HL-60 (cell line): ENCODE measurements at places on chromosomes 5 and 9.

- no peak for DNase-seq
Observed at GRCh38 chr9:131483319-131484050, 19.2 kb upstream of the POMT1 start.

- DNase-seq: no peak
Observed at GRCh38 chr5:105754056-105754455, 1916.7 kb downstream of the EFNA5 start.

DNA sequence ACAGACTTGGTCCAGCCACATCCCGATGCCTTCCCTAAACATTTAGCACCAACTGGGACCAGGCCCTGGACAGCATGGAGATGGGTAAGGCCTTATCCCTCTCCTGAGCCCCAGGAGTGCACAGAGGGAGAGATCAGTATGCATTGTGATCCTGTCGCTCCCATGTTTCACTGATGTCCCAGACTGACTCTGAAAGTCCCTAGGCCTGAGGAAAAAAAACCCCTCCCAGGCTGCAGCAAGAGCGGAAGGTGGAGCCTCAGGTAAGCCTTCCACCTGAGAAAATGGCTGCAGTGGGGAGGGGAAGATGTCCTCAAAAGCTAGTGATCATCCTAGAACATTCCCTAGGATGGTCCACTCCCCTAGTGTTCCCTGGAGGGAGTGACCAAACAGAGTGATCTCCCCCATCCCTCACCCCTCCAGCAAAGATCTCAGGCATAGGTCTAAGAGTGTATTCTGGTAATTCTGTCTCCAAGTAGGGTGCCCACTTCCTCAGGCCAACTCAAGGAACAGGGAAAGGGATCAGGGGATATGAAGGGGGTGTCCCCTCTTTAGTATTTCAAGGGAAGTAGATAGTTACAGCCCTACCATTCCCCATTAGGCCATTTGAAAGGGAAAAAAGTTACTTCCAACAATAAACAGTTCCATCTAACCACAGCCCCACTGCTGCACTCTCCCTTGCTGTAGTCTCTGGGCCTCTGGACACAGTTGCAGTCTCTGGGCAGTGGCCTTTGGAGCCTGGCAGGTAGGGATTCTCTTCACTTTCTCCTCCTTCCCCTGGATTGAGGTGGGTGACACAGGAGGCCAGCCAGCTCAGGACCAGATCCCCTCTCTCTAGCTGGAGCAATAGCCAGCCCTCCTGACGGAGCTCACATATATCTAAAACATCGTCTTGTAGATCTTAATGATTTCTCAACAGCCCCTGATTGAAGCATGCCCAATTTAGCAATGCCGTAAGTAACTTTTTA lies 6.8 kb upstream of the CXXC5 start:
- DNase-seq: no peak

DNA sequence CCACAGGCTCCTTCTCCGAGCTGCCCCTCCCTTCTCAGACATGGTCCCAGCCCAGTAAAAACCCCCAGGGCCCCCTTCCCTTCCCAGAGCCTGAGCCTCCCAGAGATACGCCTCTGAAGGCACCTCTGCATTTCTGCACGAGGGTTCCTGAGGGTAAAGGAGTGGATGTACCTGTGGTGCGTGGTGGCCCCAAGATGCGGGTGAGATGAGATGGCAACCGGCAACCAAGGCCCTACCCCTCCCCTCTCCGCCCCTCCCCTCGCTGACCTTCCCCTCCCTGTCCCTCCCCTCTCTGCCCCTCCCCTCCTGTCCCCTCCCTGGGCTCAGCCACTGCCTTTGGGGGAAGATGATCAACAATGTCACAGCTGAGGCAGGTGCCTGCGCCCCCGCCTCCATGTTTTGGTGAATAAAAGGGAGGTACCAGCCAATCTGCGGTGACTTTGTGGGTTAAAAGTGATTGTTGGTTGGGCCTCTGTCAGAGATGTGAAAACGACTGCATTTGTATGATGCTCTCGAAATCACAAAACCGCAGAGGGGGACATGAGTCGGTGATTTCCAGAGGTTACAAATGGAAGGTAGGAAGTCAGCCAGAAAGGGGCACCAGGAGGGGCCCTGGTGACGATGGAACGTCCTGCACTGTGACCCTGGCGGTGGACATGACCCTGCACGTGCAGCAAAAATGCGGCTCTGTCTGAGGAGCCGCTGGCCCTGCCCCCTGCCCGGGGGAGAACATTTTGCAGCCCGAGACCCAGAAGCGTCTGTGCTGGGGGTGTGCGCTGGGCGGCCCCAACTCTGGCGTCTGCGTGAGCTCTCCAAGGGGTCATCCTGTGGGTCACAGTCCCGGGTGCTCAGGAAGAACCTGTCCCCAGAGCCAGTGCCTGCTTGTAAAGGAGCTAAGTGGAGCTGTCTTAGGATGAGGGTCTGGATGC lies 3.7 kb downstream of the LCN9 start:
- no peak for DNase-seq

- no peak for DNase-seq
Observed at GRCh38 chr9:69611221-69611620, 61.0 kb downstream of the APBA1 start.

GRCh38 chr9:134514503-134514902 lies 127.1 kb upstream of the COL5A1 start:
- DNase-seq: no peak

DNA sequence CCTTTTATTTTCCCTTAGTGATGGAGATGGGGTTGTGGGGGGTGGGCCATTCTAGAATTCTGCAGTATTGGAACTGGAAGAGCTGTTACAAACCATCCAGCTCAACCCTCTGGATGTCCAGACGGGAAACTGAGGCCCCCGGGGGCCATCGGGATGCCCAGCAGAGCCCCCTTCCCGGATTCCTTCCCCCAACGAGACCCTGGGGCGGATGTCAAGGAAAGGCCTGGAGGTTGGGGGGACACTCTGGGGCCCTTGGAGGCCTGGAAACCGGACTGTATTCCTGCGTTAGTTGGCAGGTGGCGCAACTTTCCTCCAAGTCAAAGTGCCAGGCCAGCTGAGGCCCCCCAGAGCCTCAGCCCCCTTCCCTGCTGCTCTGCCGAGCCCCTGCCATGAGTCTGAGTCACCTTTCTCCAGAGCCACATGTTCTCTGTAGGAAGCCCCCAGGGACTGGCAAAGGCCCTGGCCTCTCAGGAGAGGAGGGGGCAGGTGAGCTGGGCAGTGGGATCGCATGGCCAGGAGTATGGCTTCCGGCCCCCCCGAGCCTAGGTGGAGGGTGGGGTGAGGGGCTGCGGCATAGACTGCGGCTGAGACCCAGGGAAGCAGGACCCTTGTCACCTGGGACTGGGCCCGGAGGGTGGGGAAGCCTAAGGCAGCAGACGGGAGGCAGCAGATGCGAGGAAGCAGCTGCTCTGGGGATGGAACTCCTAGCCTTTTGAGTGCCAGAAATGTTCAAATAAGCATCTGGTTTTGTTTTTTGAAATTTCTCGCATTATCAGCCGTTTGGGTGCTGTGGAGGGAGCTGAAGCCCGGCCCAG lies 17.8 kb upstream of the FIBCD1 start:
- no peak for DNase-seq

DNA sequence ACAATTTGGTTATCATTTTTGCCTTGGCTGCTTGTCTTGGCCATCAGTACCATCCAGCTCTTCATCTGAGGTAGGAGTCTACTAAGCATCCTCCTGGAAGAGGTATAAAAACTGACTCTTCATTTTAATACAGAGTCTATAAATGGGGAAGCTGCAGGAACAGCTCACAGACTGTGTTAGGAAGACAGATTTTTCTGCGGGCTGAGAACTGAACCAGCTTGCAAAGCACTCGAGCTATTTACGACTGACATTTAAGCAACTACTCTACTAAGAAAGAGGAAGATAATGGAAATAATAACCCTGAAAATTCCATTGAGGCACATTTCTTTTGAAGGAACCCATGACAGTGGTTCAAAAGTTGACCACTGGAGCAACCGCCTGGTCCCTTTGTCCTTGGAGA lies 314.5 kb upstream of the RFX3 start:
- DNase-seq: no peak

DNA sequence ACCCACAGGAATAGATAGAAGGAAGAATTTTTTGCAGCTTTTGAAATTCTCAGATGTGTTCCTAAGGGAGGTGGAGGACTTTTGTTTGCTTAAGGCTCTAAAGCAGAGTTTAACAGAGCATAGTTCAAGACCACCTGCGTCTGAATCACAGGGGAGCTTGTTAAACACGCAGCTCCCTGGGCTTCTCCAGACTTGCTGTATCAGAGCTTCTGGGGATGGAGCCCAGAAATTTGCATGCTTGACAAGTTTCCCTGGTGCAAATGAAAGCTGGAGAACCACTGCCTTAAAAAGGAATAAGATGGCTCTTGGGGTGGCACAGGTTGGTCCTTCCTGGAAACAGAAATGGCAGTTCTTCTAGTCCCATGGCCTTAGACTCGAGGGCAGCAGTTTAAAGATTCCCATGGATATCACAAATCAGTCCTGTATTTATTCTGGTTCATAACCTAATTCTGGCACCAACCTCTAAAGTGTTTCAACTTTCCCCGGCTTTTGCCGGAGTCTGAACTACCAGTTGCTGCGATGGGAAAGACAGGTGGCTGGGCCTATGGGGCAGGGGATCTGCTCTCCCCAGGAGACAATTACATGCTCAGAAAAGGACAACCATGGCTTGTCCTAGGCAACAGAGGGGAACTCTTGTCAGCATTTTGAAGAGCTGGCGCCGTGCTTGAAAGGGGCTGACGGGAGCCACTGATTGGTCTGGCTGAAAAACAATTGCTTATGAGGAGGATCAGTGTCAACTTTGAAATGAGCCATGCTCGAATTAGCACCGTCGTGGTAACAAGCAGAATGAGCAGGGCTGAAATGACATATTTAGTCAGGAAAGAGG lies 599.6 kb downstream of the CCDC171 start:
- DNase-seq: no peak

DNA sequence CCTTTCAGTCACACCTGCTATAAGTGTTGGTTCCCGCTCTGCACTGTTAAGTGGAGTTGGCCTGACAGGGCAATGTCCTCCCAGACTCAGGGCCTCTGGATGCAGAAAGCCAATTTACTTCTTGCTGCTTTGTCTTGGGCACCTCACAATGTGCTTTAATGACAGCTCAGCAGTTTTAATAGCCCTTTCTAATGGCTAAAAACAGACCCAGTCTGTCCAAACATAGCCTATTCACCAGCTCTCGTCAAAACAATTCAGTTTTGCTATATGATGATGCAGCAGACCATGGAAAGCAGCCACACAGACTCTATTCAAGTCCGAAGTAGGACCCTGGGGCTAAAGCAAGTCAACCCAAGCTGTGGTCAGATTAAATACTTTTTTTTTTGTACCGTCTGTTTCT lies 529.1 kb upstream of the SEMA6A start:
- no peak for DNase-seq

DNA sequence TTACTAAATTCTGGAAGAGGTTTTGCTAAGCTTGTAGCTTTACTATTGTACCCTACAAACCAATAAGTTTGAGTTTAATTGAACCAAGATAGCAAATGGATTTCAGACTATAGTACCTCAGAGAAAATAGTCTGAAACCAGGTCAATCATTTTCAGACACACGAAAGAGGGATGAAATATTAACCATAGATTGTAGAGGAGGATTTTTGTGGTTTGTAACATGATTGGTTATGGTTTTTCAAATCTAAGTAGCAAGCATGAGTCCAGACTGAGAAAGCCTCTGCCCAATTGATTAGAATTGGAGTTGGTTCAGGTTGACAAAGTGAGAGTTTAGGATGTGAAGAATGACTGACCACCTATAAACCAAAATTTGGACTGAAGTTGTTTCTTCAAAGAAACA lies 562.7 kb upstream of the DMAC1 start:
- no peak for DNase-seq

DNA sequence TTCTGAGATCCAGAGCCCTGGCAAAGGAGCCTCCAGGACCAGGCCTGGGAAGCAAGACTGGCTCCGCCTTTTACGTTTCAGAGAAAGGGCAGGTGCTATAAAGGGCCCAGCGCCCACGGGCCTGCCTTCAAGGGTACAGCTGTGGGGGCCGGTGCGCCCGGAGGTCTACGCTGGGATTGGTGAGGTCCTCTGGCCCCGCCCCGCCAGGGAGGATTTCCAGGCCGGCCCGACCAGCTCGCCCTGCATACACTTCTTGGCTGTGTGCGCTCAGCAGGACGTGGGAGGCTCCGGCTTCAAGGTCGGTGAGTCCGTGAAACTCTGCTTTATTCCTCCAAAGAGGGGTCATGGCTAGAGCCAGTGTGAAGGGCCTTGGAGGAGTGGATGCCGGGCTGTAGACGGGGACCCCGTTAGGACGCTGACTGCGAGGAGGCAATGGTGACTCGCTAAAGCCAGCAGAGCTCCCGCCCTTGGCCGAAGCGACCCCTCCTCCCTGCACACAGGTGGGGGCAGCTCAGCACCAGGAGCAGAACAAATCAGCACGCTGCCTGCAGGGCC lies at the start of gene CKMT2:
Gene CKMT2, plus strand, starts transcription at position 243 of the 555 bp plus-strand sequence. CDS start 17,811 bp downstream, outside the sequence.
- no peak for DNase-seq

DNA sequence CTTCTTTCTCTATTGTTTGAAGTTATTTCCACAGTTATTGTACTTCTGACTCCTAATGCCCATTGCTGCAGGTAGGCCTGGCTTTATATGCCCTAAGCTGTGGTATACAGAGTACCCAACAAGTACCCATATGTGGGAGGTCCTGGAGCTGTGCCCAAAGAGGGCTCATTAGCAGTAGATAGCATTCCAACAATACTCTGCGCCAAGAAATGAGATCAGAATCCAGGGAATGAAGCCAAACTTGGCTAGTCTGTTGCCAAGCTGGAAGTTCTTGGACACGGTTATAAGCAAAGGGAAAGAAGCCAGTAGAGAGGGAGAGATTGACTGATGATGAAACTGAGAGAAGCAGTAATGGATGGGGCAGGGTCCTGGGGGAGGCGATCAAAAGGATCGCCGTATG lies 29.7 kb upstream of the FAM169A start:
- no peak for DNase-seq

DNA sequence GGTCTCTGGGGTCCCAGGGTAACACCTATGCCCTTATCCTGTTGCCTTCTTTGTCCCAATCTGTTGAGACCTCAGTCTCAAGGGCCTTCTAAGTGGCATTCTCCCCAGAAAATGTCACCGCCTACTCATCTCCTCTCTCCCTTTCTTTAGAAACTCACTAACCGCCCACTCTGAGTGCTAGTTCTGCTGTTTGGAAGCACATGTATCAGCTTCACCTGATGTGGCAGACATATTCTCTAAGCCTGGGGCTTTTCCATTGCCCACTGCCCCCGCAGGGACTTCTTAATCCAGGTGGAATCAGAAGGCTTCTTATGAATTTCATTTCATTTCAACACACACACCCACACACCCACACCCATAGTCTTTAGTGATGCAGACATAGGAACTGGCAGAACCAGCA lies 165.1 kb downstream of the ASTN2 start:
- no peak for DNase-seq

GRCh38 chr5:115666023-115666422 lies 40.2 kb upstream of the TMED7 start:
- DNase-seq: no peak

- no peak for DNase-seq
Observed at GRCh38 chr9:94160594-94161501, 76.6 kb downstream of the PTPDC1 start.

DNA sequence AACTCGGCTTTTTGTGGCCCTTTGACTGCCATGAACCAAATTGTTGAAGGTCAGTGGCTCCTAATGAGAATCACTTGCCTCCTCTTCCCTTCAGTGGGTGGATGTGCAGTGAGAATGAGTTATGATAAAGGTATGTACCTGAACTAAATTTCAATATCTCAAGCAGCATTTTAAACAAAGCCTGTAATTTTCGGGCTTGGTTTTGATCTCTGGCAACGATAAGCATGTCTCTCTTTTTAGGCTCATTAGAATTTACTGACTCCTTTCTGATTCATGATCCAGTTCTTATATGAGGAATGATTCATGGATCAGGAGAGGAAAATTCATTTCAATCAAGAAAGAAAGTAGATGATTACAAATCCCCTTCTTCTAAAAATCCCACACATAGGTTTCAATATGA lies 305.5 kb downstream of the ARRDC3 start:
- no peak for DNase-seq

- DNase-seq: no peak
Observed at GRCh38 chr5:132104556-132104955, 31.0 kb downstream of the CSF2 start.
